A549 treated with CpdA at 1 μM for 4 hours (cell line): ENCODE measurements at places on chromosomes 5 and 9. TPM values are rescaled to one million over a fixed set of nuclear protein-coding genes. Genes with fewer than 3 reads are reported as not detected.

The COL15A1 gene
- total RNA-seq, result 0.25 to 0.36 TPM (median 0.28 TPM) in 5 replicates

The PRUNE2 gene
- 0.01 TPM in 1 of 5 replicates, not detected in the others for total RNA-seq

The EIF4EBP3 gene
- total RNA-seq, result 1.3 to 5.0 TPM (median 2.1 TPM) in 5 replicates

The CARTPT gene
- total RNA-seq, result not detected in 5 replicates

The KCTD16 gene
- 0.05 to 0.07 TPM (median 0.05 TPM) in 3 of 5 replicates, not detected in the others for total RNA-seq

The FGF10 gene
- not detected in 5 replicates for total RNA-seq

The CSF1R gene
- 0.07 to 0.23 TPM (median 0.15 TPM) in 4 of 5 replicates, not detected in the other for total RNA-seq

The SPINK6 gene
- total RNA-seq, result 0.26 to 1.4 TPM (median 0.37 TPM) in 5 replicates

The IL4 gene
- not detected in 5 replicates for total RNA-seq

The IL33 gene
- total RNA-seq, result 0.75 to 1.5 TPM (median 1.2 TPM) in 5 replicates

The AIF1L gene
- 1.2 to 1.4 TPM (median 1.3 TPM) in 5 replicates for total RNA-seq

The SERF1B gene
- total RNA-seq, result 69.7 to 87.6 TPM (median 80.3 TPM) in 5 replicates

The ACTL7A gene
- not detected in 5 replicates for total RNA-seq

The ENTPD2 gene
- 0.72 to 1.2 TPM (median 0.76 TPM) in 5 replicates for total RNA-seq

The LHX3 gene
- 0.08 to 0.12 TPM (median 0.09 TPM) in 4 of 5 replicates, not detected in the other for total RNA-seq

The ANKRD18A gene
- total RNA-seq, result 6.6 to 15.7 TPM (median 10.5 TPM) in 5 replicates

The HCN1 gene
- not detected in 5 replicates for total RNA-seq

The SERF1A gene
- total RNA-seq, result 0.74 to 2.3 TPM (median 1.3 TPM) in 5 replicates

The SLC46A2 gene
- total RNA-seq, result not detected in 5 replicates

The CTXN3 gene
- total RNA-seq, result not detected in 5 replicates

The FAM13B gene
- 11.9 to 19.0 TPM (median 13.2 TPM) in 5 replicates for total RNA-seq

The PHYHD1 gene
- total RNA-seq, result 0.13 TPM in 1 of 5 replicates, not detected in the others

The TMOD1 gene
- 3.0 to 3.7 TPM (median 3.1 TPM) in 5 replicates for total RNA-seq

The GABRA6 gene
- total RNA-seq, result not detected in 5 replicates

The MARVELD2 gene
- total RNA-seq, result 2.1 to 3.4 TPM (median 2.5 TPM) in 5 replicates

The TXNDC8 gene
- total RNA-seq, result not detected in 5 replicates

The EGFLAM gene
- total RNA-seq, result 0.08 to 0.11 TPM in 2 of 5 replicates, not detected in the others
